ENCODE measurements at places on chromosomes 2 and 18.

DNA sequence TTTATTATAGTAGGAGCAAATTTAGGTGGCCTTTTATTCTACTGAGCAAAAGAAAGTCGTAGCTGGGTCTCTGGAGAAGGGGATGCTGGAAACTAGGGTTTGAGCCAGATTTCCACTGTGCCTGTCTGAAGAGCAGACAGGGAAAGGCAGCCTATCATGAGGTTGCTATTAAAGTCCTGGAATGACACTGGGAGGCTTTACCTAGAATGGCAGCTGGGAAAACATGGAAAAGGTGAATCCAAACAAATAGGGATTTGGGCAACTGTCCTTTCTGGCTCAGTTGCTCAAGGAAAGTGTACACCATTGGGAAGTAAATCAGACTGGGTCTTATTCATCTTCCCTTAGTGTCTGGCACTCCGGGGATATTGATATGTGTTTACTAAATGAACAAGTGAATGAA, 154.6 kb downstream of the MTX2 start:
- no peak for DNase-seq

- DNase-seq: no peak
Observed at GRCh38 chr18:52700816-52701215, 360.8 kb downstream of the DCC start.

GRCh38 chr2:81583311-81584108, 1279.0 kb upstream of the LRRTM1 start:
- DNase-seq: peak; percentile 12

GRCh38 chr2:10912796-10913455, 1.2 kb downstream of the KCNF1 start:
- no peak for DNase-seq

- no peak for DNase-seq
Observed at GRCh38 chr2:207126724-207127308, 38.9 kb downstream of the KLF7 start.

DNA sequence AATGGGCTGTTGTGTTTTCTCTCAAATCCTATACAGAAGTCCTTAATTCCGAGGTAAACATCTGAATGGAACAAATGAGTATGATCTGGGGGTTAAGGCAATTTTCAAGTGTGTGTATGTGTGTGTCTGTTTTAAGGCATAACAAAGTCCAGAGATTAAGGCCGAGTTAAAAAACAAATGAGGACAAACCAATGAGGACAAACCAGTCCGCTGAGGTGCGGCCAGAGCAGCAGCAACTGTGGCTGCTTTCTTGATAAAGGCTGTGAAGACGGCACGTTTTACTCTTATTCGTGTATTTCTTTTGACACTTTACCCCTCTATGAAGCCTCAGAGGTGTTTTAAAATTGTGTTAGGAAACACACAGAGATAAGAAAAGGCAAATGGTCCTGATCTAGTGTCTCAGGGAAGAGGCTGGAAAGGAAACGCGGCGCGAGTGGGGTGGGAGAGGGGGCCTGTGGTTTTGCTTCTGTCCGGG, 495 bp upstream of the GULP1 start:
- no peak for DNase-seq

GRCh38 chr2:29787473-29788465, 133.6 kb downstream of the ALK start:
- no peak for DNase-seq

- no peak for DNase-seq
Observed at GRCh38 chr2:19786408-19787058, 115.2 kb downstream of the TTC32 start.

- DNase-seq: no peak
Observed at GRCh38 chr2:186554850-186555671, 34.8 kb upstream of the ITGAV start.

GRCh38 chr2:232580648-232580981, 30.1 kb downstream of the EIF4E2 start:
- no peak for DNase-seq

GRCh38 chr2:157722580-157723234, 94.0 kb upstream of the ACVR1C start:
- no peak for DNase-seq

DNA sequence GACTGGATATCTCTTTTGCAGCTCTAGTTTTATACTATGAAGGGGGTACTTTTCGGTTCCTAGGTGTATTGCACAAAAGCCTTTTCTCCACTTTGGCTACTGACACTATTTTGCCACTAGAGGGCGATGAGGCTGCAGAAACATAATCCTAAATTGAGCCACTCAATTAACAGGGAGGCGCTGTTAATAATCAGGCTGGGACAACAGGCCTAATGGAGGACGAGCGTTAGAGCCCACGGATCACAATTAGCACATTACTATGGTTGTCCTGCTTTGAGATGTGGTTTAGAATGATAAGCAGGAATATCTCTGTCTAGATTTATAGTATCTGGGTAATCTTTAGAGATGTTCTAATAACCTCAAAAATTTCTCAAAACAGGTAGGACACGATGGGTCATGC, 62.2 kb upstream of the PMAIP1 start:
- no peak for DNase-seq

DNA sequence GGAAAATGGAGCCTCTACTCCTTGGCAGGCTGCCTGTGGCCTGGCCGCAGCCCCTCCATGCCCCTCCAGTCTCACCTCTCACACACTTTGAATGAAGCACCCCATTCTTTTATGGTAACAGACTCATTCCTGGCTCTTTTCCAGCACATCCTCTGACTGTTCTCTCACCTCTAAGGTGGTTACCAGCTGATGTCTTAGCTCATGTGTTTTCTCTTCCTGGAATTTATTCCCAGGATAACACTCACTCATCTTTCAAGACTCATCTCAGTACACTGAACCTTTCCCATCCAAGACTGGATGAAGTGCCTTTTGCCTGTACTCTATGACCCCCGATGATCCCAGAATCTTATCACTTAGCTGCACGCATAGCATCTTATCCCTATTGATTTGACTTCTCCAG, 50.6 kb downstream of the SLC9A4 start:
- DNase-seq: no peak

DNA sequence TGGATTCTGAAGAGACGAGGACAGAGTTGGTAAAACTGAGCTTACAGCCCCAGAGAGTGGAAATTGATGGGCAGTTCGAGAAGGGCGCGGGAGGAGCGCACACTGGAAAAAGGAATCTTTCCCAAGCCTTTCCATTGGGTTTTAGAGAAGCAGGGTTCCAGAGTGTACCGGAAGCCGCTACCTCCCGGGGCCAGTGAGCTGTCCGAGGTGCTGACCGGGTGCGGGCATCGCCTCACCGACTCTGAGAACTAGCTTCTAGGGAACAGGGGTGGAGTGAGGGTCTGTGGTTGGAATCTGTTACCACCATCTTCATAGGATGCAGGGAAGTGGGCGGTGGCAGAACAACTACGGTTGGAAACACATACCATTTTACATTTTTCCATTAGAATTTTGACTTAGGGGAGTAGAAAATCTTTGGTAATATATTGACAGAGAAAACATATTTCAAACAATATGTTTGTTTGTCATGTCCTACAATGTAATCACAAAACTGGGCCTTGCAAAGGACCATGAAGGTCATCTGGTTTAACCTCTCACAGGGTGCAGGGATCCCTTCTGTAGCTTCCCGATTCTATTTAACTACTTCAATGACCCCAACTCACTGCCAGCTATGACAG, 724 bp downstream of the NMS start:
- DNase-seq: peak; percentile 70

DNA sequence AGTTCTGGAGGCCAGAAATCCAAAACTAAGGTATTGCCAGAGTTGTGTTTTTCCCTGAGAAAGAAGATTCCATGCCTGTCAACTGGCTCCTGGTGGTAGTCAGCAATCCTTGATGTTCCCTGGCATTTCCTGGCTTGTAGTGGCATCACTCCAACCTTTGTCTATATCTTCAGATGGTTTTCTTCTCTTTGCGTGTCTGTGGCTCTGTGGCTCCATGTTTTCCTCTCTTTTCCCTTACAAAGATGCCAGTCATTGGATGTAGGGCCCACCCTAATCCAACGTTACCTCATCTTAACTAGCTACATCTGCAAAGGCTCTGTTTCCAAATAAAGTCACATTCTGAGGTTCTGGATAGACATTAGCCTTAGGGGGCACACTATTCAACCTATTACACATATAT, 41.8 kb downstream of the SLC14A1 start:
- DNase-seq: no peak

DNA sequence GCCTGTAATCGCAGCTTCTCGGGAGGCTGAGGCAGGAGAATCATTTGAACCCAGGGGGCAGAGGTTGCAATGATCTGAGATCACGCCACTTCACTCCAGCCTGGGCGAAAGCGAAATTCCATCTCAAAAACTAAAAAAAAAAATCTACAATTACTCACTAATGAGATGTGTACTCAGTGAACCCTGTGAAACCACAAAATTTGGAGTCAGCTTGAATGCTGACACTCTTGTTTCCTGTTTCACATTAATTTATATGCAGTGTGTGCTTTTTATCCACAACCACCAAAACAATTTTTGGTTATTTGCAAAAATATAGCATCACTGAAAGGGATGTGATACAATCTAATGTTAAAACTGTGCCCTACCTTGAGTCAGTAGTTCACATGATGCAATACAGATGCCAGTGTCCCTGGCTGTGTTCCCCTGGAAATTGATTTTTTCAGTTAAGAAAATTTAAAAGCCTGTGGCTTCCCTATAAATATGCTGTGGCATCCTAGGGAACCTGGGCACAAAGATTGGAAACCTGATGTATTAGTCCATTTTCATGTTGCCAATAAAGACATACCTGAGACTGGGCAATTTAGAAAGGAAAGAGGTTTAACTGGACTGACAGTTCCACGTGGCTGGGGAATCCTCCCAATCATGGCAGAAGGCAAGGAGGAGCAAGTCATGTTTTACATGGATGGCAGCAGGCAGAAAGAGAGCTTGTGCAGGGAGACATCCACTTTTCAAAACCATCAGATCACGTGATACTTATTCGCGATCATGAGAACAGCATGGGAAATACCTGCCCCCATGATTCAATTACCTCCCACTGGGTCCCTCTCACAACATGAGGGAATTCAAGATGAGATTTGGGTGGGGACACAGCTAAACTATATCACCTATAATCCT, 337.5 kb upstream of the NT5C1B start:
- DNase-seq: no peak

- no peak for DNase-seq
Observed at GRCh38 chr2:8306530-8307351, 375.1 kb upstream of the ID2 start.

Data from right hindlimb (tissue), 1 donor.